Vagina (tissue), 2 donors: ENCODE measurements at places on chromosomes 2 and 18. TPM values are rescaled to one million over a fixed set of nuclear protein-coding genes. Genes with fewer than 3 reads are reported as not detected.

GRCh38 chr2:14831458-14831857, 198.9 kb downstream of the LRATD1 start:
- DNase-seq = no peak
- no peak overlapping the region for H3K27ac ChIP-seq
- H3K4me3 ChIP-seq = no peak overlapping the region

Gene PLGLB2
- 2.0 TPM for total RNA-seq

DNA sequence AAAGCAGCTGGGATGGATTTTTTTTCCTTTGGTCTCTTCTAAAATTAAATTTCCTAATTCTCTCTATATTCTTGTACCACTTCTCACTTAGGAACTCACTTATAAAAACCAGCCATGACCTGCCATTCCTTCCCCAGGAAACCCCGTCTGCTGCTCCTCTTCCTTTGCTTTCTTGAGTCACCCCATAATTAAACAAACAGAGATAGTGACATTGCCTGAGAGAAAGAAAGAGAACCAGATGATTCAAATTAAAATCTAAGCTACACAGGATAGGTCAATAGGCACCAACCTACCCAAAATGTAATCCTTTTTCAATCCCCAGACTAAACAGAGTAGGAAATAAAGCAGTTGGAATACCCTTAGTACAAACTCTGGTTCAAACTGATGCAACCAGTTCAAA, 9.7 kb downstream of the STK39 start:
- peaks cover 34% of the 10 kb centered on the region for H3K4me1 ChIP-seq
- no peak for DNase-seq
- no peaks in the 10 kb centered on the region for H3K27me3 ChIP-seq
- no peak overlapping the region for H3K27ac ChIP-seq
- H3K36me3 ChIP-seq = no peaks in the 10 kb centered on the region
- H3K4me3 ChIP-seq = no peak overlapping the region

Gene FAM161A
- total RNA-seq = 2.5 TPM

Gene CYP20A1
- 19.4 TPM for total RNA-seq

Gene ZC3H6
- total RNA-seq = 12.0 TPM

Gene RAB27B
- 6.1 TPM for total RNA-seq

- peaks cover 13% of the 10 kb centered on the region for H3K4me1 ChIP-seq
- no peak overlapping the region for H3K27ac ChIP-seq
- no peaks in the 10 kb centered on the region for H3K36me3 ChIP-seq
- no peaks in the 10 kb centered on the region for H3K27me3 ChIP-seq
- H3K4me3 ChIP-seq = no peak overlapping the region
Observed at GRCh38 chr2:37684809-37685208, 13.4 kb upstream of the CDC42EP3 start.

Gene TTC32
- 15.2 TPM for total RNA-seq

Gene NEU4
- total RNA-seq = not detected

Gene PRR30
- total RNA-seq = not detected

Gene REG3A
- total RNA-seq = not detected

Gene ANKAR
- total RNA-seq = 17.4 TPM

DNA sequence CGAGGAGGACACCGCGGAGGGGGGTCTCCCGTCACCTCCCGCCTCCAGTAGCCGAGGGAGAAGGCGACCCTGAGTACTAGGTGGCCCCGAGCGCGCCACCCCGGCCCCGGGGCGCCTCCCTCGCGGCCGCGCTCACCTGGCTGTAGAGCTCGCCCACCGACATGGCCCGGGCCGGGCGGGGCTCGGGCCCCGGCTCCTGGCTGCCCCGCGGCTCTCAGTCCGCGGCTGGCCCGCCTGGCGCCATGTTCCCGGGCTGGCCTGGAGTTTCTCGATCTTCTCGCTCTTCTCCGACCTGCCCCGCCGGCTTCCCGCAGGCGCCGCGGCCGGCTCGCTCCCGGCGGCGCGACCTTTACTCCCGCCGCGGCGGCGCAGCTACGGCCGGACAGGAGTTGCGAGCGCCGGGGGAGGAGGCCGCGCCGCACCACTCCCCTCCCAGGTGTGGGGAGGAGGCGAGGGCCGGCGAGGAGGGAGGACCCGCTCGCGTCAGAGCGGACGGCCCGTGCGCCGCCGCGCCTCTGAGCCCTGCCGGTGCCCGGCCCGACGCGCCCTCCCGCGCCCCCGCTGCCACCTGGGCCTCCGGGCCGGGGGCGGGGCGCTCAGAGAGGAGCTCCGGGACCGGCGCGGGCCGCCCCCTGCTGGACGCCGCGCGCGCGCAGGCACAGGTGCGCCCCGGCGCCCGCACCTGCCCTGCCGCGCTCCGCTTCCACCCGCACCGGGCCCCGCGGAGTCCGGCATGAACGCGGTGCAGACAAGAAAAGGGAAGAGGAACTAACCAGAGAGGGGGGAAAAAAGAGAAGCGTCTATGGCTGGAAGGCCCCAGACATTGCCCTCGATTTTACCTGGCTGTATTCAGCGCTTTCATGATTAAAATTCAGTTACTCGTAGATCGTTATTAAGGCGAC, at the start of gene MYO5B:
MYO5B (minus strand) TSS at position 517 of the 902 bp plus-strand sequence; CDS start at position 163, 354 bp downstream.
- H3K4me1 ChIP-seq = peaks cover 24% of the 10 kb centered on the region
- H3K4me3 ChIP-seq = peak within 1 kb of the TSS; percentile 72
- DNase-seq = no peak
- H3K27ac ChIP-seq = peak within 1 kb of the TSS; percentile 64

Gene TTR
- total RNA-seq = not detected

Gene PSMA8
- not detected for total RNA-seq

Gene NT5C1B
- total RNA-seq = not detected

DNA sequence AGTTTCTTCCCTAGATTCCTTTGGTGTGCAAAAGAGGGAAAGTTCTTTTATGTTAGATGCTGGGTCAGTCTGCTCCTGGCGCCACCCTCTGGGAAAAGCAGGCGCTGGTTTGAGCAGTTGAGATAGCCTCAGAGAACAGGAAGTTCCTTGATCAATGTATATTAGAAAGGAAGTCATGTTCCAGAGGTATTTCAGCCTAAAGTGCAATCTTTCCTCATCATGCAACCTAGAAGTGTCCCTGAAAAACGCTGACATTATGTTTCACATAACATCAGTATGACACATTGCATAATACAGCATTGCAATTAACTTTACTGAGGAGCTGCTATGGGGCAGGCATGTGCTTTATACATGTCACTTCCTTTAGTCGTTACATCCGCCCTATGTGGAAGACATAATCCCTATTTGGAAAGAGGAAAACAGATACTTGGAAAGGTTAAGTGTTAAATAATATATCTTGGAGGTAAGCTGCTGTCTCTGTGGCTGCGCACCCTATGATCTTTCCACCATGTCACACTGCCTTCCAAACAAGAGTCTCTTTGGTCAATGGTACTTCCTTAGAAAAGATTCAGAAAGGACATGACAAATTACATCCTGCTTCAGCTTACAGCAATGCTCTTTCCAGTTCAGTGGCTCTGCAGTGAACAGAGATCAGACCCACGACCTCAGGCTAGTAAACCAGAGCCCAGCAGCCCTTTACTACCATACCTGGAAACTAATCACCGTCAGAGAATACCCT, 369.7 kb downstream of the RAD51AP2 start:
- DNase-seq = no peak
- no peak overlapping the region for H3K27ac ChIP-seq
- no peaks in the 10 kb centered on the region for H3K27me3 ChIP-seq
- H3K36me3 ChIP-seq = no peaks in the 10 kb centered on the region
- no peak overlapping the region for H3K4me3 ChIP-seq
- no peaks in the 10 kb centered on the region for H3K4me1 ChIP-seq

GRCh38 chr2:84217456-84217855, 241.6 kb downstream of the SUCLG1 start:
- DNase-seq = no peak
- H3K36me3 ChIP-seq = no peaks in the 10 kb centered on the region
- H3K27me3 ChIP-seq = no peaks in the 10 kb centered on the region
- no peak overlapping the region for H3K27ac ChIP-seq
- no peak overlapping the region for H3K4me3 ChIP-seq

DNA sequence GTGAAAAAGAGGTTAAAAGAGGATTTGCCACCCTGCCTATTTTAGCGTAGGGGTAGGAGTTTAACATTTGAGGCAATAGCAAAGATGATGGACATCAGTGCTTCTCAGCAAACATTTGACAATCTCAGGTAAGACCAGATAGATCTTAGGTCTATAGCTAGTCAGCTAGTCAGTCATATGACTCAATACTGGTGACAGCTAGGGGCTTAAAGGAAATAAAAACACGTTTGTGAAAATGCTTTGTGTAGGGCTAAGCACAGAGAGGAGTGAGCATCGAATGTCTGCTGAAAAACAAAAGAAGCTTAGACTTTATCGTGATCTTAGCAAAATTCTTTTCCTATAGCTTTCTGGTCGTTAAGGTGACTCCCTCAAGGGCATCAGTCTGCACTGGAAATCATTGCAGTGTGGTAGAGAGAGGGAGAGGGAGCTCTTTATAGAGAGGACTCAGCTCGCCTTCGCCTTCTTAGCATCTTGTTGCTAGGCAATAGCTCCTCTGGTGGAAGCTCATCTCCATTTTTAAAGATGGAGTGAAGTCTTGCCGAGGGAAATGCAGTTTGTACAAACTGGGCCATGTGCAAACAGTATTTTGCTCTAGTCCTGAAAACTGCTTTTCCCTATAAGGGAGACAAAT, 62.8 kb upstream of the SLC38A11 start:
- no peaks in the 10 kb centered on the region for H3K4me1 ChIP-seq
- H3K36me3 ChIP-seq = no peaks in the 10 kb centered on the region
- no peaks in the 10 kb centered on the region for H3K27me3 ChIP-seq
- DNase-seq = no peak
- H3K27ac ChIP-seq = no peak overlapping the region
